ENCODE measurements at places on chromosomes 4 and X.

DNA sequence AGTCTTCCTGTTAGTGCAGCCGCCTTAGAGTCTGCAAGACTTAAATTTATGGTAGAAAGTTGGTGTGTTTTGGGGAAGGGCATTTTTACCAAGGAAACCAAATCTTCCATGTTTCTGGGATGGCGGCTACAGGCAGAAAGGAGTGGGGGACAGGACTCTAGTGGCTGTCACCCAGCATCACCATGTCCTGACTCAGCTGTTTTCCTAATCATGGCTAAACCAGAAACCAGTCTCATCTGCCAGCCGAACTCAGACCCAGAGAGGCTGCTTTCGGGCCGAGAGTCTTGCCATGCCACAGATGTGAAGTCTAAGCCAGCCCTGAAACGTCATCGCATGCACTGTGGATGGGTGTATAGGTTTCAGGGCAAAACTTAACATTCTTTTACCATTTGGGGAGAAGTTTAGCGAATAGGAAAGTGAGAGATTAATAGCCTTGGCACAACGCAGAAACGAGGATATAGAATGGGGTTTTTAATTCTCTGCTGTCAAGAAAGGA, 109.6 kb downstream of the ENPP6 start:
- no peak for DNase-seq

- no peak for DNase-seq
Measured at GRCh38 chrX:38183596-38183995, 37.1 kb downstream of the SRPX start.

GRCh38 chr4:7837597-7838135, 102.0 kb downstream of the AFAP1 start:
- DNase-seq, result no peak

- no peak for DNase-seq
Measured at GRCh38 chrX:81237516-81237915, 35.6 kb downstream of the SH3BGRL start.

- DNase-seq, result no peak
Measured at GRCh38 chrX:49072712-49073095, 1.1 kb downstream of the PRAF2 start.

Data from activated naive CD8-positive, alpha-beta T cell treated with anti-CD3 and anti-CD28 coated beads, Interleukin-2, amount 50 U/mL, for 16 hours (primary cell).